T-helper 2 cell treated with Interferon-gamma antibody and Interleukin-4, amounts not matched to agents 100 ng/mL and 5 ng/mL, for 36 hours (primary cell): ENCODE measurements at places on chromosomes 12 and 14. TPM values are rescaled to one million over a fixed set of nuclear protein-coding genes. Genes with fewer than 3 reads are reported as not detected.

The TSPAN11 gene
- total RNA-seq, result not detected in 2 replicates

The ADAMTS20 gene
- total RNA-seq, result not detected in 2 replicates

The SLCO1A2 gene
- 0.02 TPM in 1 of 2 replicates, not detected in the other for total RNA-seq

The UTP20 gene
- 21.3 and 23.7 TPM in 2 replicates for total RNA-seq

The OVCH1 gene
- not detected in 2 replicates for total RNA-seq

The MSRB3 gene
- total RNA-seq, result not detected in 2 replicates

The ZNF891 gene
- total RNA-seq, result 2.3 and 2.4 TPM in 2 replicates

The PLEKHH1 gene
- 0.61 and 0.64 TPM in 2 replicates for total RNA-seq

The SIX4 gene
- 0.82 and 0.89 TPM in 2 replicates for total RNA-seq

The GRIP1 gene
- total RNA-seq, result not detected in 2 replicates

The PLA2G1B gene
- not detected in 2 replicates for total RNA-seq

The KRT80 gene
- total RNA-seq, result not detected in 2 replicates

The ALDH1L2 gene
- total RNA-seq, result 0.52 and 0.73 TPM in 2 replicates

The CSRP2 gene
- 0.11 and 0.18 TPM in 2 replicates for total RNA-seq

The SERPINA6 gene
- total RNA-seq, result not detected in 2 replicates

The SOAT2 gene
- total RNA-seq, result 0.43 and 0.45 TPM in 2 replicates

The GPR84 gene
- total RNA-seq, result 0.32 and 0.39 TPM in 2 replicates

The ASPG gene
- total RNA-seq, result not detected in 2 replicates

The NRIP2 gene
- not detected in 2 replicates for total RNA-seq

The ZC2HC1C gene
- total RNA-seq, result 1.7 and 1.8 TPM in 2 replicates

The NPFF gene
- total RNA-seq, result not detected in 2 replicates

The SAMD15 gene
- 0.07 and 0.23 TPM in 2 replicates for total RNA-seq

The RTRAF gene
- 179 and 182 TPM in 2 replicates for total RNA-seq
